HS-27A (cell line): ENCODE measurements at places on chromosomes 16 and 17.

- DNase-seq = no peak
Observed at GRCh38 chr17:72850410-72851118, 241.9 kb downstream of the SLC39A11 start.

- DNase-seq = no peak
Observed at GRCh38 chr16:90032674-90033331, 13.5 kb upstream of the DBNDD1 start.

- no peak for DNase-seq
Observed at GRCh38 chr17:31693433-31694220, 165.4 kb downstream of the COPRS start.

GRCh38 chr16:27401768-27402568, at the start of gene IL21R:
Gene IL21R (plus strand): TSS chr16:27402174. CDS start chr16:27430072, 27,898 bp downstream.
- no peak for DNase-seq

GRCh38 chr16:4512473-4512872, 26.1 kb downstream of the CDIP1 start:
- no peak for DNase-seq

GRCh38 chr16:48507391-48507790, 102.6 kb downstream of the N4BP1 start:
- DNase-seq = no peak

- DNase-seq = no peak
Observed at GRCh38 chr16:81004646-81005353, 1.9 kb downstream of the CMC2 start.

GRCh38 chr17:38916771-38917170, 8.6 kb upstream of the LASP1NB start:
- DNase-seq = no peak

- no peak for DNase-seq
Observed at GRCh38 chr16:87918338-87918737, 18.0 kb downstream of the CA5A start.

GRCh38 chr17:42294469-42295398, 6.4 kb downstream of the STAT5A start:
- DNase-seq = no peak

DNA sequence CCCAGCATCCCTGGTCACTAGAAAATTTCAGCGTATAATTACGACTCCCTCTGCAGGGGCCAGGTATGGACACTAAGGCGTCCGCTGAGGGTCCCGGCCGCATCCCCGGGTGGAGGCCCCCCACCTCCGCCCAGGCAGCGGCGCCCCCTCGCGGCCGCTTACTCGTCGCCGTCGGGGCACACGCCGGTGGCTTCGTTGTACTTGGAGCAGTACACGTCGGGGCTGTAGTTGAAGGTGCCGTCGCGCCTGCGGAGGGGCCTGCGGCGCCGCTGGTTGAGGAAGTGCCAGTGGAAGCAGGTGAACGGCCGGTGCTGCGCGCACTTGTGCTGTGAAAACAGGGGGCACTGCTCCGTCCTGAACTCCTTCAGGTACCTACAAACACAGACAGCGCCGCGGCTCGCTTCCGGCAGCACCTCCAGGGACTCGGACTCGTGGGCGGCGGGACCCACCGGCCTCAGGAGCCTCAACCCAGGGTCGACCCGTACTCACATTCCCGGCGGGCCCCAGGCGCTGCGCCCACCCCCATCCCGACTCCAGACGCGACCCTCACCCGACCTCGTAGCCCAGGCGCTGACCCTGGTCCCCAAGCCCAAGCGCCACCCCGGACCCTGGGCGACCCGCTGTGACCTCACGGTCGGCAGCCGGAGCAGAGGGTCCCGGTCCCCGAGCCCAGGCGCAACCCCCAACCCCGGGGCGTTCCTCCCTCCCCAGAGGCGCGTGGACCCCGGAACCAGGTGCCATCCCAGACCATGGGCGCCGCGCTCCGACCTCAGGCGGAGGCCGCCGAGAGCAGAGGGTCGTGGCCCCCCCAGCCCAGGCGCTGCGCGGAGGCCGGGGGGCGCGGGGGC, 596 bp downstream of the UNKL start:
- DNase-seq = no peak

DNA sequence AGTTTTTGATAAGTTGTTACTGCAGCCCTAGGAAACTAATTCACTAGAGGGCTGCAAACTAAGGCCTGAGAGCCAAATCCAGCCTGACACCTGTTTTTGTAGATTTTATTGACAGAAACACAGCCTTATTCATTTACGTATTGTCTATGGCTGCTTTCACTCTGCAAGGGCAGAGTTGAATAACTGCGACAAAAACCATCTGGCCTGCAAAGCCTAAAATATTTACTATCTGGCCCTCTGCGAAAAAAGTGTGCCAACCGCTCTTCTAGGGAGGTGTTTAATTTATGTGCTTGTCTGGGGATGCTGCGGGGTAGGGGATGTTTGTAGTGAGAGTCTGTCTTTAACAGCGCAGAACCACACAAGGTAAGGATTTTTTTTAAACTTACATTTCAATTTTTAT, 165.0 kb upstream of the RBFOX1 start:
- DNase-seq = no peak
